Left cardiac atrium (tissue), 4 donors: ENCODE measurements at places on chromosomes 6 and 20. TPM values are rescaled to one million over a fixed set of nuclear protein-coding genes. Genes with fewer than 3 reads are reported as not detected.
A peak's percentile ranks its signal among the peaks of the same experiment; 100 is the strongest.

GRCh38 chr6:125486881-125487280 lies 185.1 kb upstream of the HDDC2 start:
- DNase-seq: no peak

PCSK2 gene
- total RNA-seq: 1.5 TPM

UQCC2 gene
- 203 TPM for total RNA-seq

GRCh38 chr6:165941786-165942185 lies 225.9 kb downstream of the TBXT start:
- no peak for DNase-seq

TRAPPC3L gene
- total RNA-seq: 0.24 TPM

TEAD3 gene
- total RNA-seq: 22.4 TPM

DNA sequence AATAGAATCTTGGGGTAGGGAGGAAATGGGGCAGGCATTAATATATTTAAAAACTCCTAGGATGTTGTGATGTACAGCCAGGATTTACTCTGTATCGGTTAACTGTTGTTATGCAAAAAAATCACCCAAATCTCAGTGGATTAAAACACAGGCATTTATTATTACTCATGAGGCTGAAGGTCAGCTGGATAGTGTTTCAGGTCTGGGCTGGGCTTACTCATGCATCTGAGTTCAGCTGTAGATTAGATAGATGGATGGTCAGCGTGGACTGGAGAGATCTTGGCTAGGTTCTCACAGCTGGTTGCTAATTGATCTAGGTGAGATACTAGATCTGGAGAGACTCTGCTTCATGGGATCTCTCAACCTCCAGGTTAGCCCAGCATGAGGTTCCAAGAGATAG lies 131.4 kb downstream of the BTBD3 start:
- DNase-seq: no peak

DNA sequence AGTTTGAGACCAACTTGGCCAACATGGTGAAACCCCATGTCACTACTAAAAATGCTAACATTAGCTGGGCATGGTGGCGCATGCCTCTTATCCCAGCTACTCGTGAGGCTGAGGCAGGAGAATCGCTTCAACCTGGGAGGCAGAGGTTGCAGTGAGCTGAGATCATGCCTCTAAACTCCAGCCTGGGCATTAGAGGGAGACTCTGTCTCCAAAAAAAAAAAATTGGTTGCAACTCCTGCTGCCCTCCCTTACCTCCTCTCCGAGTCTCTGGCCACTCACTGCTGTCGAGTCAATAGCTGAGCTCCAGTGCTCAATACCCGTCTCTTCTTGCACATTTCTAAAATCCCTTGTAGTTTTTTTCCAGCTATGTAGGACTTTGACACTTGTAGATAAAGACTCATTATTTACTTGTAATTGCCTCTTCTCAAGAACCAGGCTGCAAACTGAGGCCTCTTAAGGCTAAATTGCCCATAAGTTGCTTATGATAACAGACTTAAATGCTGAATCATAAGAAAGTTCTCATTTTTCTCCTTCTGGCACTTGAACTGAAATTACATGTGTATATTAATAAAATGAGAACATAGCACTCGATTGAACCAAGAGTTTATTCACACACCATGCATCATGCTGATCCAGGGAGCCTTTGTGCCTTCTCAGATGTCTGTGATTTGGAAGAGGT lies 13.8 kb downstream of the HECA start:
- DNase-seq: no peak

EFCAB8 gene
- 0.18 TPM for total RNA-seq

TGM3 gene
- not detected for total RNA-seq

C4B gene
- 177 TPM for total RNA-seq

DNA sequence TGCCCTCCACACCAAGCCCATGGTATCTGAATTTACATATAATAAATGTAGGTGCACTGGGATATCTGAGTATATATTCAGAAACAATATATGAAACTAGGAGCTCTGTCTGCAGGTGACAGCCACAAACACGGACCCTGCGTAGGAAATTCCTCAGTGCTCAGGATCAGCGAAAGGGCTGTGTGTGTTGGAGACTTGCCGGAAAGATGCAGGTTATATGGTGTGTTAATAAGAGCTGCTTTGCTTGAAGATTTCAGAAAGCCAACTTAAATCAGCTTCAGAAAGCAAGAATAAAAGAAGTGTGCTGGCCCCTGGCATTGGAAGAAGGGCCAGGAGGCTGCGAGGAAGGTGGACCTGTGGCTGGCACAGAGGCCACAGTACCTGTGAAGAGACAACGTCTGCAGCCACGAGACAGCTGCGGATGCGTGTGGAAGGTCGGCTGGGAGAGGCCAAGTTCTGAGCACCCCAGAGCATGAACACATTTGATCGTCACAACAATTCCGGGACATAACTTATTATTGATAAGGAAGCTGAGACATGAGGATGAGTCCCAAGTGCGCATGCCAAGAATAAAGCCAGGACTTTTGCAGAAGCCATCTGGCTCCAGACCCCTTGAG lies 183.2 kb downstream of the DLL1 start:
- DNase-seq: no peak

- peak; percentile 50 for DNase-seq
Measured at GRCh38 chr6:13924146-13924948, 405 bp upstream of the RNF182 start.

LINC00237 gene
- total RNA-seq: not detected

DNA sequence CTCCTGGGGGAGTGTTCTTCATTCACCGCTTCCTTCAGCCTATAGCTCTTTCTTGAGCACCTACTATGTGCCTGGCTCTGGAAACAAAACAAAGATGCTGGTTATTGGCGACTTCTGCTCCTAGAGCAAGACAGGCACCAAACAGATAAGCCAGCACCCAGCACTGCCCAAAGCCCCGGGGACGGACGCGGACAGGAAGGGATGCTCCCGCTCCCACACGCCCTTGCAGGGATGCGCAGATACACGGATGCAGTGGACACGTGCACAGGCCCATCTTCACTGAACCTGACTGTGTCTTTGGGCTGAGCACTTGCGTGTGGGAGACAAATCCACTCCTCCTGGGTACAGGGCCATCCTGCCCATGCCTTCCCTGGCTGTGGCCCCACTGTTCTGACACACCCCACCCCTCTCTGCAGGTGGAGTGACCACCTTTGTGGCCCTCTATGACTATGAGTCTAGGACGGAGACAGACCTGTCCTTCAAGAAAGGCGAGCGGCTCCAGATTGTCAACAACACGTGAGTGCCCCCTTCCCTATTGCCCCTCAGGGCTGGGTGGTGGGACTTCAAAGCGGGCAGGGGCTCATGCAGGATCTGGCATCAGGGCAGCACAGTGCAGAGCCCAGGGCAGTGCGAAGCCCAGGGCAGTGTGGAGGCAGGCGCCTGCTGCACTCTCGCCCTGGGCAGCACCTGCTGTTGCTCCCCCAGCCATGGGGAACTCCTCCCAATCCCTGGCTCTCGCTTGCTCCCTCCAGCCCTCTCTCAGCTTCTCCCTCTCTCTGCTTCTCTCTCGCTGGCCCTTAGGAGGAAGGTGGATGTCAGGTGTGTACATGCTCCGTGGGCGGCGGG lies 39.9 kb downstream of the SRC start:
- DNase-seq: no peak

GRCh38 chr6:66992660-66993059 lies 1285.6 kb upstream of the EYS start:
- DNase-seq: no peak

C6orf141 gene
- 1.1 TPM for total RNA-seq

DZANK1 gene
- total RNA-seq: 1.1 TPM

- no peak for DNase-seq
Measured at GRCh38 chr6:13763740-13764381, 50.5 kb downstream of the MCUR1 start.

SFTA2 gene
- total RNA-seq: not detected

DNA sequence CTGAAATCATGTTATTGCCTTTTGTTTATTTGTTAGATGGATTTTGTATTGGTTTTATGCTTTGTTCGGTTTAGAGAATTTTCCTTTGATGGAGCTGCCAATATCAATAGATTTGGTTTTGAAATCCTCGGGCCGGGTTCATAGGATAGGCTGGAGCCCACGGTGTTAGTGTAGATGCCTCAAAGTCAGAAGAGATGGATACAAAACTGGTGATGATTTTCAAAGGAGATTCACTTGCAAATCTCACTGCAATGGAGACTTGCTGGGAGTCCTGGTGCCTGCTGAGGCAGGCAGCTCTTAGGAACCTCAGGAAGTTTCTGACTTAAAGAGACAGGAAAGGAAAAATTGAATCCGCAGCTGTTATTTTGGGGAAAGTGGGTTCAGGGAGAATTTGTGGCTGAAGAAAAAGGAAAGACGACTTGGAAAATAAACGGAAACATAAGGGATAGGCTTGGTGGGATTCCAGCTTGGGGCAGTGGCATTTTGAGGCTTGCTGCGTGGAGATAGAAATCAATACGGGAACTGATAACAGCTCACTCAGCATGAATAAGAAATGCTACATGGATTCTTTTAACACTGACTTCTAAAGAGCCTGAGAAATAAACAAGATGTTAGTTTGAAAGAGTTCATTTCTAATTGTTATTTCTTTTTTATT lies 241.6 kb downstream of the PHACTR1 start:
- DNase-seq: no peak

- no peak for DNase-seq
Measured at GRCh38 chr6:169144356-169144755, 109.3 kb downstream of the THBS2 start.

- no peak for DNase-seq
Measured at GRCh38 chr6:48553467-48554189, 442.6 kb upstream of the PTCHD4 start.

DNA sequence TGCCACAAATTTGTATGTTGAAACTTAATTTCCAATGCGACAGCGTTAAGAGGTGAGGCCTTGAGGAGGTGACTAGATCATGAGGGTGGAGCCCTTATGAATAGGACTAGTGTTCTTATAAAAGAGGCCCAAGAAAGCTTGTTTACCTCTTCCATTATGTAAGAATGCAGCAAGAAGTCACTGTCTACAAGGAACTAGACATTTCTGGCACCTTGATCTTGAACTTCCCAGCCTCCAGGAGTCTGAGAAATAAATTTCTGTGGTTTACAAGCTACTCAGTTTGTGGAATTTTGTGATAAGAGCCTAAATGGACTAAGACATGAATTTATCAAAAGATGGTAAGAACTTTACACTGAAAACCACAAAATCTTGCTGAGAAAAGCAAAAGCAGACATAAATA lies 173.6 kb upstream of the SGK1 start:
- no peak for DNase-seq

DNA sequence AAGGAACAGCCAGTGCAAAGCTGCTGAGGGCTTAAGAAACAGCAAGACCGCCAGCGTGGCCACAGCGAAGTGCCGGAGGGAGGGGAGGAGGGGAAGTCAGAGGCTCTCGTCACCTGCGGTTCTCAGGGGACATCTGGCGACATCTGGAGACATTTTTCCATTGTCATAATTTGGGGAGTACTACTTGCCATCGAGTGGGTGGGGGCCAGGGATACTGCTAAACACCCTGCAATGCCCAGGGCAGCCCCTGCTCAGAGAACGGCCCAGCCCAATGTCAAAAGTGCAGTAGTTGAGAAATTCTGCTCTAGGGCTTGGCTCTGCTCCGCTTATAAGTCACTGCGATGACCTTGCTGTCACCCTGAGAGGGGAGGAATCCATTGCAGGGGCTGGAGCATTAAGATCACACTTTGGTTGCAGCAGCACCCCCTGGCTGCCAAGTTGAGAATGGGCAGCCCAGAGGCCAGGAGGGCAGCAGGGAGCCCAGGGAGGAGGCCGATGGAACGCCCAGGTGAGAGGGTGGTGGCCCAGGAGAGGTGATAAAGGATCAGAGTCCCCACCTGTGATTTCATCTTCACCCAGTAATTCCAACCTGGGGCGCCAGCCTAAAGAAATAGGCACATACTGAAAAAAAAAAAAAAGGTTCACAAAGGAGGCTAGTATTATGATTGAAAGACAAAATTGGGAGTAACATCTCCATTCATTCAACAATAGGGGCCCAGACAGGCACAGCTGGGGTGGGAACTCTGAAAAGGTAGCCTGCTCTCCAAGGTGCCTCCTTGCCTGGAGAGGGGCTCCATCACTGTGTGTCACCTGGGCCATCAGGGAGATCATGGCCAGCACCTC lies 218.2 kb downstream of the BMP7 start:
- no peak for DNase-seq

GRCh38 chr6:28896505-28897368 lies 27.0 kb downstream of the TRIM27 start:
- DNase-seq: peak; percentile 55

- no peak for DNase-seq
Measured at GRCh38 chr6:129996387-129996786, 22.0 kb upstream of the L3MBTL3 start.

MRPS10 gene
- total RNA-seq: 44.2 TPM

GRCh38 chr6:135180542-135181332 lies at the start of gene MYB:
MYB (plus strand) TSS chr6:135181308; CDS start chr6:135181514, 206 bp downstream.
- peak; percentile 50 for DNase-seq

- no peak for DNase-seq
Measured at GRCh38 chr6:36339146-36339545, 2.5 kb upstream of the BNIP5 start.

ADGRF1 gene
- not detected for total RNA-seq

- DNase-seq: no peak
Measured at GRCh38 chr6:77535172-77535571, 71.9 kb upstream of the HTR1B start.

DNA sequence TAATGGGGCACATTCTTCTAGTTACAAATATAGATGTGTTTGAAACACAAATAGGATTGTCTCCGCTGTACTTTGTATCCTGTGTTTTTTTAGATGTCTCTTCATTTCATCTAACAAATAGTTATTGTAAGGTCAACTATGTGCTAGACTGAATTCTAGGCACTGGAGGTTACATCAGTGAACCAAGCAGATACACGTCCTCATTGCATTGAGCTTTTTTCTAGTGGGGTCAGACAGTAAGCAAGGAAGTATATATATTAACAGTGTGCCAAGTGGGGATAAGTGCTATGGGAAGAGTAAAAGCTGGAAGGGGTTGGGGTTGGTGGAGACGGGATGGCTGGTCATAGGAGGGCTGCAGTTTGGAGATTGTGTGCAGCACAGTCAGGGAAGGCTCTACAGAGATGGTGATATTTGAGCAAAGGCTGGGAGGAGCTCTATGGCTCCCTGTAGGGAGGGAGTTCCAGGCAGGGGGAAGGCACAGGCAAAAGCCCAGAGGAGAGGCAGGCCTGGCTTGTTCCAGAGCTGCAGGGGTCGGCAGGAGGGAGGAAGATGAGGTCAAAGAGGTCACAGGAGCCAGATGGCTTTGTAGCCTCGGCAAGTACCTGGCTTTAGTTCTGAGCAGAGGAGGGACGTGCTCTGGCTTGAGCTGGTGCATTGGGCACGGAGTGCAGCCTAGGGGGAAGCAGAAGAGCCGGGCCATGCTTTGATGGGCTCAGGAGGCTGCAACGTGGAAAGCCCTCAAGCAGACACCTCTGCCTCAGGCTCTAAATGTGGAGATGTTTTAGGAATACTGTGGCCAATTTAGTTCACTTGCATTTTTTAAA lies 152.3 kb downstream of the ZDHHC14 start:
- no peak for DNase-seq

TREM1 gene
- 1.7 TPM for total RNA-seq

MARCKS gene
- total RNA-seq: 23.0 TPM

DNA sequence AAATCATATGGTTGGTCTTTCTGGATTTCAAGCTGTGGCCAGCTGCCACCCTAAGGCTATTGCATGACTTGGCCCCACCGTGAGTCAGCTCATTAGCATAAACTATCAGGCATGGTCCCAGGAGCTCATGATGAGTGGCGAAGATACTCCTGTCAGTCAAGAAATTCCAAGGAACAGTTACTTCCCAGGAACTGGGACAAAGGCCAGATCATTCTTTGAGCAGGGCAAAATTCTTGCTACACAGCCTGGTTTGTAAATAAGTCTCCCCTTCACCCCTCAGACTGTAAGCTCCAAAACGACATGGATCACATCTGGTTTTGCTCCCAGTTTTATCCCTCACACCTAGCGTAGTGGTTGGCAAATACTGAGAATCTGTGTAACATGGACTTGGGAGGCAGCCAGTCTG lies 33.0 kb upstream of the KIAA1586 start:
- no peak for DNase-seq
